ENCODE measurements at places on chromosomes 12 and 14.
A peak's percentile ranks its signal among the peaks of the same experiment; 100 is the strongest.

DNA sequence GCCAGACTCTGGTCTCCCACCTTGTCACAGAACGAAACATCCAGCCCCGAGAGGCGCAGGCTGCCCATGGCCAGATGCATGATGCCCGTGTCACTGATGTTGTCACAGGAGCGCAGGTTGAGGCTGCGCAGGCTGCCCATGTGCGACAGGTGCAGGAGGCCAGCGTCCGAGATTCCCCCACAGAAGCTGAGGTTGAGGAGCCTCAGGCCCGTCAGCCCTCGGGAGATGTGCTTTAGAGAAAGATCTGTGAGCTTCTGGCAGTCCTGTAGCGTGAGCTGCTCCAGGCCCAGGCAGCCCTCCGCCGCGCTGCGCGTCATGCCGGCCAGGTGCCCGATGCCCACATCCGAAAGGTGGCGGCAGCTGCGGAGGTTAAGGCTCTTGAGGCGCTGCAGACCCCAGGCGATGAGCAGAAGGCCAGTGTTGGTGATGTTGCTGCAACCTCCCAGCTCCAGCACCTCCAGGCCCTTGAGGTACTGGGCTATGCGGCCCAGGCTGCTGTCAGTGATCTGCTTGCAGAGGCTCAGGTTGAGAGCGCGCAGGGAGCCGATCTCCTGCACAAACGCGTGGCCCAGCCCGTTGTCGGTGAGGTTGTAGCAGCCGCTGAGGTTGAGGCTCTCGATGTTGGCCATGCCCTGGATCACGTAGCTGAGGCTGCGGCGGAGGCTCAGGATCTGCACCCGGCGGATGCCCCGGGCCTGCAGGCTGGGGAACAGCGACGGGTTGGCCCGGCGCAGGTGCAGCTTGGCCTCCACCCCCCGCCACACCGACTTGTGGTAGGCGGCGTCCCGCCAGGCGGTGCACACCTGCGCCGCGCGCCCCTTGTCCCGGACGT is 991 bp downstream of the FBXL14 start:
- DNase-seq = no peak

DNA sequence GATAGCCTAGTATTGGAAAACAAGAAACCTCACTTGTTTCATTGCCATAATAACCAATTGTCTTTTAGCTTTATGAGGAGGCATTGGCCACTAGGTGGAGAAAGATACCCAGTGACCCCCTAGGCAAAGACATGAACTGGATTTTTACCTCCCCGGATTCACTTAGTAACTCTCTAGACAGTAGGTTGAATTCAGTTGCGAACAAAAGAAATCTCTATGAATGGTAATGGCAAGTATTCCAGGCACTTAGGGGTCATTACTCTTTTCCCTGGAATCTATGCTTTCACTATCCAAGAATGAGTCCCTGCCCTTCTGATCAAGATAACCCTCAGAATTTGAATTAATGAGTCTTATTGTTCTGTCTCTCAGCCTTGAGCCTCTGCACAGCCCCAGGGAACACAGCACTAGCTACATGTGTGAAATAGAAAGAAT is 29.5 kb upstream of the RHOJ start:
- DNase-seq = no peak

GRCh38 chr12:88529531-88530488 is 50.5 kb downstream of the KITLG start:
- no peak for DNase-seq

DNA sequence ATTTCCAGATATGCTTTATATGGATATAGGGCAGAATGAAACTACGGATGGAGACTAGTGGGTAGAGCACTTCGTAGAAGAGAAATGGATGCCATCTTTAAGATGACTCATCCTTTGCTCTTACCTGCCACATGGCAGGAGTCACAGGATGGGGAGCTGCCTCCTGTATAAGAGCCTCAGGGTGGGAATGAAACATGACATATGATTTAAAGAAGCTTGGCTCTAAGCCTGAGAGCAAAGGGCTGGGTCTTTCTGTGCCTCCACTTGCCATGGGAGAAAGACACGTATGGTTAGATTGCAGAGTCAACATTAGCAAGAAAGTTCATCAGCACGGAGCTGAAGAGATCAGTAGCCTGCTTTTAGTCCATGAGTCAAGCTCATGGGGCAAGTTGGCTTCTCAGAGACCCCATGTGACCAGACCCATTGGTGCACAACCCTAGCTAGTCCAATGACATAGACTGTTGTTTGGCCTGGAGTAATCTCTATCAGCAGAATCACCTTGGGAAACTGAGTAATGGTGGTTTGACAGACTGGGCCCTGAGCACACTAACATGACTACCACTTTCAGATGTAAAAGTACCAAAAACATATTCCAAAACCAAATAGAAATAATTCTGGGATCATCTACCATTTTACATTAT is 38.1 kb upstream of the IL22 start:
- DNase-seq = no peak

- no peak for DNase-seq
Observed at GRCh38 chr12:112375105-112375504, 7.1 kb downstream of the HECTD4 start.

DNA sequence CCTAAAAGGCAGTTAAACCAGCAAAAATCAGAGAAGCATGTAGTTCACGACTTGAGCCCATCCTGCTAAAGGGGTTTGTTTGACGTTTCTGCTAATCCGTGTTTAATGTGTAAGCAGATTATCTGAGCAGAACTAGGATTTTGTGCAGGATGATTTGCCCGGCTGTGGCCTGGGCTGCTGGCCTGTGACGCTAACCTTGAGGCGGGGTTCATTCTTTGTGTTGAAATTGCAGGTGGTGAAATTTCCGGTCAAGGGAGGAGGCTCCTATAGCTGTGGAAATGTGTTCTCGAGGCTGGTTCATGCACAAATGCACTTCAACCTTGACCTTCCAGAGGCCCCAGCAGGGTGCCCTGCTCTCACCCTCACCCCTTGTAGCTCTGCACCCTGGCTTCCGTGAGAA is 63.7 kb downstream of the SLC24A4 start:
- DNase-seq = no peak

- DNase-seq = no peak
Observed at GRCh38 chr14:84523746-84524145, 1006.2 kb upstream of the FLRT2 start.

- no peak for DNase-seq
Observed at GRCh38 chr12:30813525-30814294, 59.0 kb upstream of the CAPRIN2 start.

- no peak for DNase-seq
Observed at GRCh38 chr14:94584591-94585280, 3.5 kb downstream of the SERPINA5 start.

DNA sequence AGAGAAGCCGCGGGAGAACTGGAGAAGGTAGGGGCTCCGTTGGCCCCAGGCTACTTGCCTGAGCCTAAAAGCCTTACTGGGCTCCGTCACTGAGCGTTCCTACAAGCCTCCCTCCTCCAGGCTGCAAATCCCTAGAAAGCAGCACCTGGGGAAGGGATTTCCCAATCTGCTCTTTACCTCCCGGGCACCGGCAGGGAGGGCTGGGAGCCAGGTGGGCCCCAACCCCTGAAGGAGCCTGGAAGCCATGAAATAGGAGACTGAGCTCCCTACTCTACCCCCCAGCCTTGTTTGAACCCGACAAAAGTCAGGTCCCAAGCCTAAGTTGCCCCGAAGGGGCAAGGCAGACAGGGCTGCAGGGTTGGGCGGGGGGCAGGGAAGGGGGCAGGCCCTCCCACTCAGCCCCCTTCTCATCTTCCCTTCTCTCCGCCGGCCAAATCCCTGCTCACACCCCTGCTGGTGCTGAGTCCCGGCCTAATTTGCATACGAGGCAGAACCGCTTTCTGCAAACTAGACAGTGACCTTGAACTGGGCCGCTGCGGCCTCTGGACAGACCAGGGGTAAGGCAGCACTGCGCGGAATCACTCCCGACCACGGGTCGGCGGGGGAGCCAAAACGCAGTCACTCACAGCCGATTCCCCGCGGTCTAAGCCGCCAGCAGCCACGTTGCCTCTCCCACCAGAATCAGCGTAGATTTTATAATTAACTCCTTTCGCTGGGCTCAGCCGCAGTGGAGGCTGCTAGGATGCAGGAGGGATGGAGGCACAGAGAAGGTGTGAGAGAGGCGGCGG is 3.7 kb upstream of the HOXC12 start:
- no peak for DNase-seq

DNA sequence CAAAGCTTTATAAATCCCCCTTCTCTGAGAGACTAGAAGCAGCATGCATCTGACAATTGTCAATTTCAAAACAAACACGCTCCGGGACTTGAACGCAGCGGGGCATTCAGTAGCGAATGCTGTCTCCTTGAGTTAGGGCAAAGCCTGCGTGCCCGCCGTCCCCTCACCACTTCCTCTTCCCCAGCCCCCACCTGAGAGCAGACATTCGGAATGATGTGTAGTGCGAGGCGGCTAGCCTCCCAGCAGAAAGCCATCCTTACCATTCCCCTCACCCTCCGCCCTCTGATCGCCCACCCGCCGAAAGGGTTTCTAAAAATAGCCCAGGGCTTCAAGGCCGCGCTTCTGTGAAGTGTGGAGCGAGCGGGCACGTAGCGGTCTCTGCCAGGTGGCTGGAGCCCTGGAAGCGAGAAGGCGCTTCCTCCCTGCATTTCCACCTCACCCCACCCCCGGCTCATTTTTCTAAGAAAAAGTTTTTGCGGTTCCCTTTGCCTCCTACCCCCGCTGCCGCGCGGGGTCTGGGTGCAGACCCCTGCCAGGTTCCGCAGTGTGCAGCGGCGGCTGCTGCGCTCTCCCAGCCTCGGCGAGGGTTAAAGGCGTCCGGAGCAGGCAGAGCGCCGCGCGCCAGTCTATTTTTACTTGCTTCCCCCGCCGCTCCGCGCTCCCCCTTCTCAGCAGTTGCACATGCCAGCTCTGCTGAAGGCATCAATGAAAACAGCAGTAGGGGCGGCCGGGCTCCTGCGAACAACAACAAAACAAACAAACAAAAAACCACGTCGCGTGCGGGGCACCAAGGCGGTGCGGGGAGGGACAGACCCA is 2.2 kb downstream of the PRMT8 start:
- no peak for DNase-seq

DNA sequence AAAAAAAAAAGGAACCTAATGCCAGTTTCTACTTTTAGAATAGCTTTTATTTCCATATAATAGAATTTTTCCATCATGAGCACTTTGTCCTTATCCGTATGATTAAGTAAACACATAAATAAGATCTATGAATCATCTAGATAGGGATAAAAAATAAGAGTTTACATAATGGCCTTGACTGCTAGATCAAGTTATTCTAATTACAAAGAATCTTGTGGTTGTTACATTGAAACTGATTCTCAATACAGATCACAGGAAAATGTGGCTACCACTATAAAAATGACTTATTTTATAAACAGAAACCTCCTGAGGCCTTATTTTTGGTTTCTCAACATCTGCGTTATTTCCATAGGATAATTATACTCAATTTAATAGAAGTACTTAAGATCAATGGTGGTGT is 34.4 kb upstream of the NDUFA12 start:
- no peak for DNase-seq

DNA sequence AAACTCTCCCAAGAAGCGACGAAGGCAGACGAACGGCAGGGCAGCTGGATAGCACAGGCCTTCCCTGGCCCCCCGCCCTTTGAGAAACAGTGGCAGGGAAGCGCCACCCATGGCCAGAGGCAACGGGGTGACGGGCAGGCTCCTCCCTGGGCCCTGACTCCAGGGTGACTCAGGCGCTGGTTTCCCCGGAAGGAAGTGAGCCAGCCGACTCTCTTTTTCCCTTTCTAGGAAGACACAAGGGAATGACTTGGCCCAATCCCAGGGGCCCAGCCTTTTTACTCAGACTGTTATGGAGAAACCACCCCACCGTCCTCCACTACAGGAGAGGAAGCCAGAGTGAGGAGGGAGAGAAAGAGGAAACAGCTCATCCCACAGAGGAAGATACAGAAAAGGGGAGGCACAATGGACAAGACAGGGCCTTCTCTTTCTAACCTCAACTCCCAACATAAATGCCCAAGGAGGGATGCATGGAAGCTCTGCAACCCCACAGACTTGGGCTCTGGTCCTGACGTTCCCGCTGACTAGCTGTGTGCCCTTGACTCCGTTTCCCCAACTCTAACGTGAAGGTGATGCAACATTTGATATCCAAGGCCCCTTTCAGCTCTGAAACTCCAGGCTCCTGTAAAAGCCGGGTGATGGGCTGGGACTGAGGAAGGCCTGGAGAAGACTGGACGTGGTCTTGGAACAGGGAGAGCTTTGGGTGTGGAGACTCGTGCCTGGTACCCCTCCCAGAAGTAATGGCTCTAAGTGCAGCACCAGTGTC is 27.9 kb downstream of the ACTN1 start:
- DNase-seq = peak; percentile 11

GRCh38 chr12:48145981-48146380 is 11.3 kb downstream of the ASB8 start:
- DNase-seq = no peak

DNA sequence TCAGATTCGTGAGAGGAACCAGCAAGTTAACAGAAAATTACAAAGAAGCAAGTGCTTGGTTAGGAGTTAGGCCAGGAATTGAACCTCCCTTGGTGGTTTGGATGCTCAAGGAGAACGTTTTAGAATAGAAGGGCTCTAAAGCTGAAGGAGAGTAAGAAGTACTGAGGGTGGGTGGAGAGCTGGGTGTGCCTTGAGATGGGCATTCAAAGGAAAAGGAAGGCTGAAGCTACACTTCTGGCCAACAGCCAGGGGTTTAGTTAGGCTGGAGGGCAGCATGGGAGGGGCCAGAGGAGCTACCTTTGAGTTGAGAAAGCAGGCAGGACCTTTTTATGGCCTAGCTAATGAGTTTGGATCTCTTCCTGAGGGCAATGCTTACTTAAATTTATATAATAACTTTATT is 421.2 kb downstream of the CCDC91 start:
- no peak for DNase-seq

- DNase-seq = no peak
Observed at GRCh38 chr14:89615421-89615820, 198.4 kb upstream of the FOXN3 start.

GRCh38 chr12:115895247-115895646 is 382.2 kb downstream of the MED13L start:
- DNase-seq = no peak

GRCh38 chr12:15787778-15788177 is 1.4 kb downstream of the EPS8 start:
- DNase-seq = no peak

DNA sequence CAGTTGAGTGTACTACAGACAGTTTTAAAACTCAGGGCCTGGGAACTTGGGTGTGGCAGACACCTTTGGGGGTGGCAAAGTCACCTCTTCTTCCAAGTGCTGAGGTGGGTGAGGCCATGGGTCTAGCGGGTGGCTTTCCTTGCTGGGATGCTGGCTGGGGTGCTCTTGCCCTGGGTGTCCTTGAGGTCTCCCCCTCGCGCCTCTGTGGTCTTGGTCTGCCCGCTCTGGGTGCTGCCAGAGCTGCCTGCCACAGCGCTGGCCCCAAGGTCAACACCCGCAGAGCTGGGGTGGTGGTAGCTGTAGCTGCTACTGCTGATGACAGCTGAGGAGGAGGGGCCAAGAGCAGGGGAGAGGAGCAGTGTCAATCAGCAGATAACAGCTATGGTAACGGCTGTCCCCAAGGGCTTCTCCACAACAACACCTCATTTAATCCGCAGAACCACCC is 6.8 kb downstream of the KRT74 start:
- DNase-seq = no peak

- no peak for DNase-seq
Observed at GRCh38 chr12:17652436-17652835, 437.6 kb downstream of the RERGL start.
